ENCODE measurements at places on chromosomes 11 and 22. TPM values are rescaled to one million over a fixed set of nuclear protein-coding genes. Genes with fewer than 3 reads are reported as not detected.

The RIC3 gene
- total RNA-seq = not detected

The SEPTIN3 gene
- total RNA-seq = under 0.01 TPM

The C11orf97 gene
- total RNA-seq = not detected

The NCR3LG1 gene
- 2.2 TPM for total RNA-seq

The OR51E2 gene
- not detected for total RNA-seq

The MUC5AC gene
- not detected for total RNA-seq

The CBX6 gene
- 32.8 TPM for total RNA-seq

The RAB3IL1 gene
- total RNA-seq = 9.1 TPM

The SLC15A3 gene
- 22.6 TPM for total RNA-seq

The PGA4 gene
- total RNA-seq = 0.32 TPM

The FAM227A gene
- 2.5 TPM for total RNA-seq

The EFEMP2 gene
- 71.1 TPM for total RNA-seq

The FOSL1 gene
- total RNA-seq = 3.9 TPM

The UPK3A gene
- total RNA-seq = not detected

The EFCAB6 gene
- 2.7 TPM for total RNA-seq

The CYB5R2 gene
- total RNA-seq = 4.4 TPM

The MAJIN gene
- total RNA-seq = not detected

The ASCL2 gene
- not detected for total RNA-seq

All from bronchial smooth muscle cell (primary cell).